ENCODE measurements at places on chromosomes 1 and 21.

DNA sequence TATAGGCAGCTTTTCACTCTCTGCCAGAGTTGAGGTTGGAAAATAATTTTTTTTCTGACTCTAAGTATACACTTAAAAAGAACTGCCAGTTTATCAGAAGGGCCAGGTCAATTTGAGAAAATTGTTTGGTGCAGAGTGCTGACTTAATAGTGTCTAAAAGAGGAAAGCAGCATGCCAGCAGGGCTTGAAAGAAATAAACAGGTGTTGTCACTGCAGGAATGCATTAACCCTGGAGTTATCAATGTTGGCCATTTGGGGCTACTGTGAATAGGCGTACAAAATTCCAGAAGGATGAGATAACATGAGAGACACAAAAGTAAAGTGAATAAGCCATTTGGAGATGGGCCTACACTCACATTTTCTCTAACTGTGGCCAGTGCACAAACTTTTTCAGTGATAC, 220.6 kb upstream of the PLD5 start:
- DNase-seq, result no peak

DNA sequence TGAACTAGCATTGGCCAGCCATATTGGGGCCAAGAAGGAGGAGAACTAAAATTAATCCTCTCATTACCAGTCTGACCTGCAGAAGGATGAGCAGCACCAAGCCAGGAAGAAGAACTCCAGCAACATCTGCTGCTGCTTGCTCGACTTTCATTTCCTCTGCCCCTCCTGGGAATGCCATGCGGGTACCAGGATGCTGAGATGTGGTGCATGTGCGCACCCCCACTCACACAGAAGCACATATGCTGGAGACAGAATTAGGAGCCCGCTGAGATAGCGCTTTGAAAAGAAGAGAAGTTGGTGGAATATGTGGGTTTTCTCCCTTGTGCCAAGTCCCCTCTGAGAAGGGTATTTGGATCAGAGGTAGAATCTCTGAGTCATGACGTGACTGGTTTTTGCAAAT, 70.4 kb downstream of the PLXNA2 start:
- no peak for DNase-seq

DNA sequence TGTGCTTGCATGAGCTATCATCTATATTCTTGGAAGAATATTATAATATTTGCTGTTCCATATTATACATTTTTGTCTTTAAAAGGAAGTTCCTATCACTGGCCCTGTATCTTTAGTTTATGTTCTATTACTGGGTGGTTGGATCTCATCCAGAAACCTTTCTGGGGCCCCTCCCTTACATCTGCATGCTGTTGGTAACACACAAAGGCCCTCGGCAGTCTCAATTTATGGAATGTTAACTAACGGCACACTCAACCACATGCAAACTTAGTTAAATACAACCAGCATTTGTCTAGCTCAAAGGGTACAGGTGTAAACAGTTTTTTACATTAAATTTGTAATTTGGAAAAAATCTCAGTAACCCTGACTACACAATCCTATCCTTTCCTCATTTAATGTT, 9.7 kb upstream of the HYI start:
- DNase-seq, result no peak

DNA sequence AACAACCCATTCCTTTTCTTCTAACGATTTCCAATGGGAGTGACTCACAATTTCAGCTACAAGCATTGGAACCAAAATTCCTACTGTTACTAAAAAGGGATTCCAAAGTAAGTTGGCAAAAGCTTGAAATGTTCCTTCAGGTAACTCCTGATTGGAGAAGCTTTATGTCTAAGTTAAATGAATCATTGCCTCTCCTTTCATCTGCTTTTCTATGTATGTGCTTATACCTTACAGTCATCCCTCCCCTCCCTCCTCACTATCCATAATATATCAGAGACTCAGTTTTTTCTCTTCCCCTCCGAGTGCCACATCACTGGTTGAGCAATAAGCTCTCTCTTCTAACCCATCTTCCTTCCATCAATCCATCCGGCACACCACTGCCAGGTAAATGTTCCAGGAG, 86.8 kb downstream of the TIAM1 start:
- DNase-seq, result no peak

GRCh38 chr1:224919508-224919907, 10.0 kb upstream of the DNAH14 start:
- DNase-seq, result no peak

GRCh38 chr1:157134442-157134841, 3.8 kb downstream of the ETV3 start:
- DNase-seq, result no peak

DNA sequence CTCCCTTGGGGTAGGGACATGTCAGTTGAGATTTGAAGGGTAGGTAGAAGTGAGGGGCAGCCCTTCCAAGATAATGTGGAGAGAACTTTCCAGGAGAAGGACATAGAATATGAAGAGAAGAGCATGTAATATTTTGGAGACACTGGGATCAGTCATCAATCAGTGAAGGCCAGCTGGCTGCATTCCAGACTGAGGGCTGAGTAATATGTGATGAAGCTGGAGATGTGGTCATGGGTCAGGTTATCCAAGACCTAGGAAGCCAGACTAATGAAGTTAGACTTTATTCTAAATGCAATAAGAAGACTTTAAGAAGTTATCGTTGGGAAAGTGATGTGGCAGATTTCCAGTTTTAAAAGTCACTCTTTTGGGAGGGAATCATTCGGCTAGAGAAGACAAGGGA, 262.0 kb downstream of the HMCN1 start:
- DNase-seq, result no peak

DNA sequence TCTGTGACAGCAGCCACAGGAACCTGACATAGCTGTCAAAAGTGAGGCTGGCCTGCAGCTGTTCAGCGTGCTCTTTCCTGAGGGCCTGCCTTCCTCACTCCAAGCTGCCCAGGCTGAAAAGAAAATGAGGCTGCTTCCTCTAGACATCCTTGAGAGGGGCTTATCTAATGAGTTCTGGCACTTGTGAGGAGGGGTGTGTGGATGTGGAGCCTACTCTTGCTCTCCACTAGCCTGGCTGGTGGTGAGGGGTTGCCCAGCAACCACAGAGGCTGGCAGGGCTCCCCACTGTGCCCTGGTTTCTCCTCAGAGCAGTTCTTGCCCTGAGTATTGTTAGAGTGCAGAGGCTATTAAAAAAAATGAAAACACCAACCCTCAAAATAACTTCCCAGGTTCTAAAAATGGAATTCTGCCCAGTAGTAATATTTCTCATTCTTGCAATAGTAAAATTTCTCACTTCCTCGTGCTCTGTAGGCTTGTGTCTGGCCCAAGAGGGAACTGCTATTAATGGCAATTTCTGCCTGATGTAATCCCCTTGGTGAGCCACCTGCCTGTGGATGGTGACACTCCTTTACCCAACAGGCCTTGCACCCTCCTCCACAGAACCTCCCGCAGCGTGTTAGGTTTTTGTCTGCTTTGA, 52.6 kb upstream of the EPS8L3 start:
- DNase-seq, result no peak

- DNase-seq, result no peak
Observed at GRCh38 chr1:31055501-31055900, 10.0 kb downstream of the PUM1 start.

- DNase-seq, result no peak
Observed at GRCh38 chr1:225361176-225361575, 66.7 kb downstream of the LBR start.

DNA sequence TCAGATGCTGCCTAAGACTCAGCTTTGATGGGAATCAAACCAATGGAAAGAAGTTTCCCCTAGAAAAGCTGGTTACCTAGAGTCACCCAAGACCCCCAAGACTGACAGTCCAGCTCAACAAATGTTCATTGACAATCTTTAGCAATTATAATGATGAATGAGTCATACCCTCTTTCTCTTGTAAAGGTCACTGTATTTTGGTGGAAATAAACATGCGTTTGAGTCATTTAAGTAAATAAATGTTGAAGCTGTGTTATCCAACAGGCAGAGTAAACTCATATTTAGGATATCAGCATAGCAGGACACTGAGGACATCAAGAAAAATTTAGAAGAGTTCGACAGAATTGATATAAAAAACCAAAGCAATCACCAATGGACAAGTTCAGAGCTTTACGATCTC, 295.9 kb downstream of the RGS7 start:
- DNase-seq, result no peak

GRCh38 chr1:246755419-246755818, 31.2 kb downstream of the SCCPDH start:
- no peak for DNase-seq

GRCh38 chr1:229066591-229066990, 204.3 kb upstream of the RAB4A start:
- no peak for DNase-seq

DNA sequence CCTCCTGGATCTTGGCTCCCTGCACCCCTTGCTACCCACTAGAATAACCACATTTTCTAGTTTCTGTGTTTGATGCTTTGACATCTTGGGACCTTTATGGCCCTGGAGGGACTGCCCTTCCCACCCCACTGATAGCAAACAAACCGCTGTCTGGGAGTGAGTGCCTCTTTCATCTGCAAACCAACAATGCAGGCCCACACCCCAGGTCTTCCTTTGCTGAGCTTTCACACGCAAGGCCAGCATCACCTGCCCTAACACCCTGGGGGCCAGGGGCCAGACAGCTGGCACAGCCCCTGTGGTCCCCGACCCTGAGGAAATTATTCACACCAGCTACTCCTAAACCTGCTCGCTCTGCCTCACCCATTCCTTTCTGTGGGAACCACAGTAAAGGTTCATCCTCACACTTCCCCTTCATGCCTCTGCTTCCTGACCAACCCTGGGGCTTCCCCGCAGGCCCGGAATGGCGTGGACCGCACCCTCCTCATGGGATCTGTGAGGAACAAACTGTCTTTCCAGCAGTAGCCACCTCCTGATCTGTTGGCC, 15.4 kb downstream of the SLC2A7 start:
- DNase-seq, result no peak

All from NCI-H2081 (cell line).